ENCODE measurements at places on chromosomes 5 and 9.

- DNase-seq: no peak
These were observed 326.9 kb downstream of the ZNF608 start for GRCh38 chr5:124419531-124419930.

DNA sequence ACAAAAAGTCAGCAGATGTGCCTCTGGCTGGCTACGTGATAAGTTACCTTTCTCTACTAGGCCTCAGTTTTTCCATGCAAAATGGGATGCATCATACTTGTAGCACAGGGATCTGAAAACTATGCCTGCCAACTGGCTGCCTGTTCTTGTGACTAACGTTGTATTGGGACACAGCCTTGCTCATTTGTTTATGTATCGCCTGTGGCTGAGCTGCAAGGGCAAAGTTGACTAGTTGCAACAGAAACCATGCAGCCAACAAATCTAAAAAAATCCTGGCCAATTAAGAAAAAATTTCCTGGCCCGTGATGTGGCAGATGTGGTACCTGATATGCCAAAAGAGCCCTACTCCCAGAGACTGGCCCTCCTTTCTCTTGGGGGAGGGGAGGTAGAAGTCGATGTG, 131.3 kb downstream of the SEC61B start:
- DNase-seq: no peak

DNA sequence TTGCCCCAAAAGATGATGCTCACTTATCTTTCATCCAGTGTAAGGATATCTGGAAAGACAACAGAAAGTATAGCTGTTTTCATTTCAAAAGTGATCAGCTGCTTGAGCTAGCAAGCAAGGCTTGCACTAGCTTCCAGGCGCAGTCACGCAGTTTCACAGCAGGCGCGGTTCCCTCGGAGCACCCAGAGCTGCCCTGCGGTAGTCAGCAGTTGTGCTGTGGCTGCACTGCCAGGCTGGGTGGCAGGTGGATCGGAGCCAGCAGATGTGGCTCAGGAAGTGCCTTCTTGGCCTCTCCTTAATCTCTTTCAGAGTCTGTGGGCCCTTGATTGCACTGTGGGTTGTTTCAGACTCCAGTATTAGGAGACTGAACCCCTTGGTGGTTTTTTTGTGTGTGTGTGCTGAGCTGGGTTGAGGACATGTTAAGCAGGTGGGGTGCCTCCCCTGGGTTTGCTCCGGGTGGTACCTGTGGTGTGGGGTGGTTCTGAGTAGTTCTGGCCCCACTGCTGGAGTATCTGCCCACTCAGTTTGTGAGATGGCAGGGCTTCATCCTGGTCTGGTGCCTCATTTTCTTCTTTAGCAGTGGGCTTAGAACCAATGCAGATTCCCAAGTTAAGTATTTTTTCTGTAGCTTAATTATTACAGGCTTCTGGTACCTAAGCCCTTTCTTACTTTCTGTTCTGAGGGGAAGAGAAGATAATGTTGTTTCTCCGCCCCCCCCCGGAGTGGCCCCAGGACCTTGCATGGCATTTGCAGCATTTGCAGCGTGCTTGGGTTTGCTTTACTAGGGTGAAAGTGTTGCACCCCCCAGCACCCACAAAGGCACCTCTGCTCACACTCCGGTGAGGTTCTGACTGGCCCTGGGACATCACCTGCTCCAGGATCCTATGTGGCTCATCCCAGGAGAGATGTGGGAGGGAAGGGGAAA, 16.4 kb downstream of the TENT4A start:
- DNase-seq: no peak

- DNase-seq: no peak
These were observed 107.4 kb downstream of the LHFPL2 start for GRCh38 chr5:78541086-78541654.

All from cerebellar nuclear complex (tissue), 1 donor.